Stimulated activated CD8-positive, alpha-beta memory T cell treated with anti-CD3 and anti-CD28 coated beads, Interleukin-4, amount 100 ng/mL, for 4 hours (primary cell): ENCODE measurements at places on chromosomes 6 and 20.

DNA sequence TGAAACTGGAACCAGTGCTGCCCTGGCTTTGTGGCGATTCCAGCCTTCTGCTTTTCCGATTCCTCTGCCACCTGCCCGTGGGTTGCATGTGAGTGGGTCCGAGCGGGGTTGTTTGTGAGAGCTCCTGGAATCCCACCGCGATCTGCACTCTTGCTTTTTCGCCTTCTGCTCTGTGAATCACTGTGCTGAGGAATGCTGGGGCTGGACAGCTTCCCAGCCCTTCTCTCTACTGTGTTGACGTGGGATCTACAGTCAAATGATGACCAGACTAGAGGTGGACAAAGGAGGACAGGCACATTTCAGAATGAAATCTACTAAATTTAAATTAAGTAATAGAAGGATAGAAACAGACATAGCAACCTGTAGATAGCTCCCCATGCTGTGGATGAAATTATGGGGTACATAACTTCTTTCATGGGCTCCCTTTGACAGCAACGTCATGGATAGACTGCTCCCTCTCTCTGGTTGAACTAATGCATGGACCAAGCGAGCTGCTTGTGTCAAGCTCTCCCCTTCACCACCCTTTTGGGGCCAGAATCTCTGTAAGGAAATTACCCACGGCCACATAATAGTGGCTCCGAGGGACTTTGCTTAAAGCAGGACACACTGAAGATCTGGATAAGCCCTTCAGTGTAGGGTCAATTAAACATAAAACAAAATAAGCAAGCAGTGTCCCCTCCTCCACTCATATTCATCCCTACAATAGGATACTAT lies 2.0 kb downstream of the FNDC1 start:
- no peak for DNase-seq

DNA sequence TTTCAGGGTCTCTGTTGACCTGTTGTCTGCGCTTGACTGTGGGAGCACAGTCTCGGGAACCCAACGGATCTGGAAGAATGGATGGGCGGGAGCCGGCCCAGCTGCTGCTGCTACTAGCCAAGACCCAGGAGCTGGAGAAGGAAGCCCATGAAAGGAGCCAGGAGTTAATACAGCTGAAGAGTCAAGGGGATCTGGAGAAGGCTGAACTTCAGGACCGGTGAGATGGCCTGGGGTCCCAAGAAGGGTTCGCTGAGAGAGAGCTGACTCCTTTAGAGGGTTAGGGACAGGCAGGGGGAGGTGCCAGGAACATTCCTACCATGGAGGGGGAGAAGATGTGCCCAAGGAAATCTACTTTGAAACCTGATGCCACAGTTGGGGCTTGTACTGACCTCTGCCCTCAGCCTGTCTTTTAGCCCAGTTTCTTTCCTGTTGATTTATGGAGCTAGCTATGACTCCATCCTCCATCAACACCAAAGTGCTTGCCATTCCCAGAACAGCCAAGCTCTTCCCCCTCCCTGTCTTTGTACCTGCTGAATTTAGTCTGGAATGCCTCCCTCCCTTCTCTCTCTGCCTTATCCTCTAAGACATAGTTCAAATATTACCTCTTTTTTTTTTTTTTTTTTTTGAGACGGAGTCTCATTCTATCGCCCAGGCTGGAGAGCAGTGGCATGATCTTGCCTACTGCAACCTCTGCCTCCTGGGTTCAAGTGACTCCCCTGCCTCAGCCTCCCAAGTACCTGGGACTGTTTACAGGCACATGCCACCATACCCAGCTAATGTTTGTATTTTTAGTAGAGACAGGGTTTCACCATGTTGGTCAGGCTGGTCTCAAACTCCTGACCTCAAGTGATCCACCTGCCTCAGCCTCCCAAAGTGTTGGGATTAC lies 12.2 kb downstream of the CEP250 start:
- DNase-seq: no peak

DNA sequence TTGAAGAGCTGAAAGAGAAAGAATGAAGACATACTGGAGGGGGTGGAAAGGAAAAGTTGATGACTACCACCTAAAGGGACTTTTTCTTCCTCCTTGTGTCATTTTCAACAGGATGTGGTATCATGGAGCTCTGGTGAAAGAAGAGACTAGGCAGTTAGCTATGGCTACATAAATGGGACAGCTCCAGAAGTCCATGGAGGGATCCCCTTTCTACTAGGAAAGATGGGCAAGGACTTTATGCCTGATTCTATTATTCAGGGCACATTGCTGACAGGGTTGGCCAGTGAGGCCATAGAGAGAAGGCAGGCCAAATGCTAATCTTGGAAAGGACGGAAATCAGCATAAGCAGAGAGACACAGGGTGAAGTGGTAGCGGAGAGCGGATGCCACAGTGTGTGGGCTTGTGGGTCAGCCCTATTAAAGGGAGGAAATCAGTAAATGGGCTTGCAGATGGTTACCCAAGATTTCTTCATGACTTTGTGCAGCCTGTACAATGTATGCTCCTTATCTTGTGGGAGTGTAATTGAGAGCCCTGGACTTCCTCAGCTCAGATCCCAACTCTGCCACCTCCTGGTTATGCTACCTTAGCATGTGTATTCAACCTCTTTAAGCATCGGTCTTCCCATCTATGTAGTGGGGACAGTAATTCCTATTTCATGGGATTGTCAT lies 77.4 kb upstream of the TMEM170B start:
- DNase-seq: no peak

- DNase-seq: no peak
These were observed 182.7 kb upstream of the AKAP12 start for GRCh38 chr6:151057061-151057460.

- DNase-seq: no peak
These were observed 122.7 kb downstream of the SMOC2 start for GRCh38 chr6:168563656-168564055.

GRCh38 chr20:39081255-39081654 lies 119.1 kb downstream of the DHX35 start:
- DNase-seq: peak; percentile 58

DNA sequence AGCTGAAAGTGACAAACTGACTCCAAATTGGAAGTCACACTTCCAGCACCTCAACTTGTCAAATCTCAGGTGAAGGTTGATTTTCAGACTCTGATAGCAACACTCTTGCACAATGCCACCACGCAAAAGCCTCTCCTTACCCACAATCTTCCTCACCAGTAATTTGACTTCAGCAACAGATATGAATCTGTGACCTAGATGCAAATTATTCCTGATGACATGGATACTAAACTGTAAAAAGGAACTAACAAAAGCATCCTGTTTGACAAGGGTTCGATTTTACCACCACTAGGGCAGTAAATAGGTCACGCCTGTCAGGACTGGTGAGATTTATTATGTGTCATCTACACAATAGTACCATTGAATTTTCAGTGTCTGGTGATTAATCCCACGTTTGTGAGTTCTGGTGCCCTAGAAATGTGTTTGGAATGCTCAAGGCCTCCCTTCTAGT lies 134.4 kb upstream of the COL21A1 start:
- DNase-seq: no peak

- no peak for DNase-seq
These were observed 27.2 kb upstream of the CNKSR3 start for GRCh38 chr6:154537511-154538325.

DNA sequence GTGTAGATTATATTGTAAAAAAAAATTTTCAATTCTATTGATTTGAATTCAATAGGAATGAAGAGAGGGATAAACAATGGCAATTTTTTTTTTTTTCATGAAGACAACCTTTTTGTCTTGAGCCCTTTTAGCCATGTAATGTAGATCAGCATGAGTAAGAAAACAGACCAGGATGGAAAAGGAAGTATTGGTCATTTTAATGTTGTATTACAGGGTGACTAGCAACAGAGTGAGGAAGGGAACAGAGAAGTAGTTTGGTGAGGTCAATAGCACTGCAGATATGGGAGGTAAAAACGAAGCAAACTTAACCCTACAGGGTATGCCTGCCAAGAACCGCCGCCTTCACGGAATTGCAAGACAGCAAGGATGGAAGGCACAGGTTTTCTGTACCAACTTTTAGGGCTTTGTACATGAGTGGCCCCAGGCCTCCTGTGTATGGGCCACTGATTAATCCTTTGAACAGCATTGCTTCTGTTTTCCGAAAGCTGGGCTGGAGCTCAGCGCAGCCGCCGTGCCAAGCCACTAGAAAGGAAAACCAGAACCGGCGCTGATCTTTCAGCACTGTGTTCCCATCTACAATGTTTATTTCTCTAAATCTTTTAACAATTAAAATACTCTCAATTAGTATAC lies 383.7 kb downstream of the CENPW start:
- DNase-seq: no peak

- DNase-seq: no peak
These were observed 7.8 kb upstream of the PACSIN1 start for GRCh38 chr6:34457742-34458735.

DNA sequence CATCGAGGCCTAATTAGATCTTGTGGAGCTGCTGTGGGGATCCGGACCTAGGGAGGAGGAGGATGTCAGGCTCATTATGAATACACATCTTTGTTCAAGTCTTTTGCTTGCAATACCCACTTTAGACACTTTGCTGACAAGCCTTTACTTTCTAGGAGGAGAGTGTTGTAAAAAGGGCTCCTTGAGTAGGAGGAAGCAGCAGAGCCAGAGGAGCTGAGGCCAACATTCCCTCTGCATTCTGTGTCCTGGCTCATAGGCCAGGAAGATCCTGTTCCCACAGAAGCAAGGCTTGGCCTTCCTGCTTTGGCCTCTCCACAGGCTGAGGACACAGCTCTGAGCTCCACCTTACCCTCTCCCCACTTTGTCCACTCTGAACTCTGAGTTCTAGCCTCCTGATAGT lies 67.1 kb downstream of the TPD52L1 start:
- DNase-seq: no peak

GRCh38 chr6:56250266-56250665 lies 2.9 kb upstream of the COL21A1 start:
- DNase-seq: no peak

GRCh38 chr6:37373822-37374471 lies 20.2 kb downstream of the RNF8 start:
- DNase-seq: no peak

- DNase-seq: no peak
These were observed 19.5 kb downstream of the DUSP22 start for GRCh38 chr6:311679-312220.

DNA sequence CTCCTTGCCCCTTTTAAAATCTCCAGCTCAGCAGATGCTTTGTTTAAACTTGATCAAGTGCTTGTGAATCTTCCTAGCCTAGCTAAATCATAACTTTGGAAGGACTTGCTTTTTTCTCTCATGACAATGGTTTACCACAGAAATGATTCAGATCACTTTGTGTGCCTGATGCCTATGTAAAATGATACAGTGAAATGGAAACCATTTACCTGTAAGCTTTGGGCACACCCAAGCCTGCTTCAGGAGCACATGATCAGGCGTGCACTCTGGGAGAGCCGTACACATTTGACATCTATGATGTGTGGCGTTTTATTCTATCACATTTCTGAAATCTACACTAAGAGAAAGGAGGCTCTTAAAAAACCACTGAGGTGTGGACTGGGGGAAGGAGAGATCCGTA lies 41.1 kb downstream of the PTPN1 start:
- DNase-seq: no peak

GRCh38 chr6:31779908-31780307 lies 2.8 kb upstream of the VWA7 start:
- DNase-seq: no peak

- no peak for DNase-seq
These were observed 48.3 kb downstream of the TRMT11 start for GRCh38 chr6:126034656-126035055.

DNA sequence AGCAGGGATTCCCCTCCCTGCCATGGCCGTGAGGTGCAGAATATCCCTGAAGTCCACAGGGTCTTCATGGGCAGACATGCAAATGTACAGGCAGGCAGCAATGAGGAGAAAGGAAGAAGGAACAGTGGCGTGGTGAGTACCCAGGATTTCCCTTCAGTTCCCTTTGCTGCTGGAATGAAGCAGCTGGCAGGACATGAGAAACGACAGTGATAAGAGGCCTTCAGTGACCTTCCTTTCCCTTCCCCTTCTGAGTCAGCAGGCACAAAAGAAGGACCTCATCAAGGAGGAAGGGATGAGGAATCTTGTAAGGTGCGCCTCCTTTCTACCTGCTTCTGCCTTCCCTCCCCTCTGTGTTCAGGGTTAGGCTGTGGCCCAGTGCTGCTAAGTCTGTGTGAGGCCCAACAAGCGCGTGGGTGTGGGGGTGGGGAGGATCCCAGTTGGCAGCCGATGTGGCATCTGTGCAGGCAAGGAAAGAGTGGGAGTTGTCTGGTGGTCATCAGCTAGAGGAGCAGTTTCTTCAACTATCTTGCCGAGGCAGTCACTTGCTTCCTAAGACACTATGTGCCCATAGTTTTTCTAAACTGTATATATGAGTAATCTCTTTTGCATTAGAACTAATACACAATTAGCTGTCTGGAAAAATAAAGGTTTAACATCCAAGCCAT lies 29.5 kb upstream of the FBXO9 start:
- DNase-seq: no peak

DNA sequence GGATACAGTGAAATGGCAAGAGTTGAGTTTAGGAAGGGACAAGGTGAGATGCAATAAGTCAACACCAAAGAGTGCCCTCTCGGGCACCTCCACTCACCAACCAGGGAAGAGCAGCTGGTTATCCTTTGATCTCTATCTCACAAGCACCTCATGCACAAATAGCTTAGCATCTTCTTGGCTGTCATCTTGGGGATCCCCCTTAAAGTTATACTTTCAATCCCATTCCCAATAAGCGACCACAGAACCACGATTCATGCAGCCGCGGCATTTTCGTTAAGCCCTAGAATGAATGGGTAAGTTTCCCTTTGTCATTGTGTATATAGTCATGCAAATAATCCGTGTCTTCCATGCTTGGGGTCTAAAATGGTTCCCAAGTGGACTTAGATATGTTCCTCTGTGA lies 73.5 kb downstream of the ADTRP start:
- DNase-seq: no peak

GRCh38 chr20:64065062-64065973 lies 2.3 kb downstream of the TCEA2 start:
- no peak for DNase-seq

- no peak for DNase-seq
These were observed 61.1 kb downstream of the NFATC2 start for GRCh38 chr20:51481341-51481914.

DNA sequence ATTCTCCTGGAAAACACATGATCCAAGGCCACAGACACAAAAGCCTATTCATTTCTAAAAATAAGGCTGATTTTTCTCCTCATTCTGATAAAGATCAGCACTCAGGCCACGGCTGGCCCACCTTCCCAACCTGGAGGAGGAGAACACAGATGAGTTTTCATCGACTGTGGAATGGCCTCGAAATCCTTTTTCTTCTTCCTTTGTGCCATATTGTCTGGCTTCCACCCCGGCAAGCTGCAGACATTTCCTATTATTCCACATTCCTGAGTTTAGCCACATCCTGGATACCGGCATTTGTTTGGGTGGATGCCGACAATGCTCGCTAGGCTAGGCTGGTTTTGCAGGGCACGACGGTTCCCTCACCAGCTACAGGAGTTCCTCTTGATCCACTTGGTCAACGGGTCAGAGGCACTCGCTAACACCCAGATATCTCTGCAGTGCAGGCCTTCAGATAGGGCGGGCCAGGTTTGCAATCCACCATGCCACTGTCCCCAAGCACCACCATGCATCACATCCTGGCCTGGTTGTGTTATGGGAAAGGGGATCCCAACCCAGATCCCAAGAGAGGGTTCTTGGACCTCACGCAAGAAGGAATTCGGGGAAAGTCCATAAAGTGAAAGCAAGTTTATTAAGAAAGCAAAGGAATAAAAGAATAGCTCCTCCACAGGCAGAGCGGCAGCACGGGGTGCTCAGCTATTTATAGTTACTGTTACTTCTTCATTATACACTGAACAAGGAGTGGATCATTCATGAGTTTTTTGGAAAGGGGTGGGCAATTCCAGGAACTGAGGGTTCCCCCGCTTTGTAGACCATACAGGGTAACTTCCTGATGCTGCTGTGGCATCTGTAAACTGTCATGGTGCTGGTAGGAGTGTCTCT lies 4.2 kb upstream of the CTSZ start:
- no peak for DNase-seq

GRCh38 chr6:20811109-20811761 lies 277.0 kb downstream of the CDKAL1 start:
- no peak for DNase-seq
